ENCODE measurements at places on chromosomes 4 and X.

- DNase-seq: no peak
Measured at GRCh38 chr4:113979148-113979904, at the start of gene ARSJ. Gene ARSJ (minus strand): TSS chr4:113979647. CDS start chr4:113978834, 813 bp downstream.

GRCh38 chr4:8524595-8525382, 55.4 kb upstream of the GPR78 start:
- DNase-seq: no peak

DNA sequence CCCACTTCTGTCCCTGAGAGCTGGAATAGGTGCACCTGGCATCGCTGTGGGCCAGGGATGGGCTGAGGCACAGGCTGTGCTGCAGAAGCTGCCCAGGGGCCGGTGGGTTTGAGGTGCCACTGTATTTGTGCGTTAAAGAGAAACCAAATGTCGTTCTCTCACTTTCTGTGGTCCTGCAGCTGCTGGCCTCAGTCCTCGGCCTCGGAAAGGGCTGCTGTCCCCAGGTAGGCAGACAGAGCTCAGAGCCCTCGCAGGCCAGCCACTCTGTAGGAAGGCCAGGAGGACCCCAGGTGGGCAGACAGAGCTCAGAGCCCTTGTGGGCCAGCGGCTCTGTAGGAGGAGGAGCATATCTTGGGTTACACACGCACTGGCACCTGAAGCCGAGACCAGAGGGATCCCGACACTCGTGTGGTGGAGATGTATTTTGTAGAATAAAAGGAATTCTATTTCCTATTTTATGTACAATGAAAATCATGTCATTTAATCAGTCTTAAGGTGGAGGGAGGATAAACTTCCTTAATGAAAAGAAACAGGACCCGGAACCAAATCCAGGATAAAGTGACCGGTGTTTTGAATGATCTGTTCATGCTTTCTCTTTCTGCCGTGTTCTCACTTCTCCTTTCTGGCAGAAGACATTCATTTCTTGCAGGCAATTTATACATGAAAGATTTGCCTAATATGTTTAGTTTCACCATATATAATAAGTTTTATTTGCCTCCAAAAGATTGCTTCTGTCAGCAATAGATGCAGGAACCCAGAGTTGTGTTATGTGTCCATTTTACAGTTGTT, 54.4 kb upstream of the HGFAC start:
- no peak for DNase-seq

GRCh38 chr4:6011686-6012085, 6.5 kb downstream of the C4orf50 start:
- no peak for DNase-seq

DNA sequence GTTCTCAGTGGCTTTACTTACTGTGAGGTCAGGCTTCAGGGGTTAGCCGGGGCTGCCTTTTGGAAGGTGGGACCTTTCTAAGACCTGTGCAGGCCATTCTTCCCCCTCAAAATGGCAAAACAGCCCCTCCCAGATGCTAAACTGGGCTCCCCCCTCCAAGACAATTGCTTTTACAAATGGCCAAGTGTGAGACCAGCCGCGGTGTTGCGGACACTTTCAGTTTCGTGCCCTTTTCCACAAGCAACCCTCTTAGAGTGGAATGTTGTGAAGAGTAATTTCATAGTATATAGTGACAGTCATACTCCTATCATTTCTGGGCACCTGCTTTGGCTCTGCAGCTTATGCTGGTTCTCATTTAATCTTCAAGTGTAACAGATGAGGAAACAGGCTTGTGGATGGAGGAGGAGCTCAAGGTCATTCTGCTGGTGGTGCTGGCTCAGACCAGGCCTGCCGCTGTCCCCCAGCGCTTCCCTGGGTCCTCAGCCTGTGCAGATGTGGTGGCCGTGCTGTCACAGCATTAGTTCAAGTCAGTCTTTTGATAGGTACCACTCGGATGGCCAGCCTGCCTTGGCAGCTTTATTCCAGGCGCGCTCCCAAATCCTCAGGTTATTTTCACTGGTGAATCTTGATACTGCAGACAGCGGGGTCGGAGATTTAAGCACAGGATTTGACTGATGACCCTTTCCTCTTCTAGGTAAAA, 55.0 kb upstream of the TADA2B start:
- DNase-seq: no peak

DNA sequence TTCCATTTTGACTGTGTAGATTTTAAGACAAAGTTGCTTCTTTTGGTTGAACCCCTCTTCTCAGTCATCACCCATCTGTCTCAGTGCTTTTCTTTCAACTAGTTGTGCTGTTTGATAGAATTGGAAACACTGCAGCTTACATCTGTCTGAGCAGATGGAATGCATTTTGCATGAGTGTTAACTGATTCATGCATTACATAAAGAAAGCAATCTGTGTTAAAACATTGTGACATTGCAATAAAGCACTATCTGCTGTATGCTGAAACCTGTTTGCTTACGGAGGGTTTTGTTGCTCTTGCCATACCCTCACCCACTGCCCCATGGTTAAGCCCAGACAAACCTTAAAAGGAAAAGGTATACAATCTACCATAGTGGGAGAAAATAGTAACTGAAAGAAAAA, 47.4 kb downstream of the NRK start:
- no peak for DNase-seq

- DNase-seq: no peak
Measured at GRCh38 chr4:41141900-41142299, 72.4 kb downstream of the APBB2 start.

GRCh38 chr4:3791910-3792542, 25.8 kb downstream of the ADRA2C start:
- DNase-seq: no peak

DNA sequence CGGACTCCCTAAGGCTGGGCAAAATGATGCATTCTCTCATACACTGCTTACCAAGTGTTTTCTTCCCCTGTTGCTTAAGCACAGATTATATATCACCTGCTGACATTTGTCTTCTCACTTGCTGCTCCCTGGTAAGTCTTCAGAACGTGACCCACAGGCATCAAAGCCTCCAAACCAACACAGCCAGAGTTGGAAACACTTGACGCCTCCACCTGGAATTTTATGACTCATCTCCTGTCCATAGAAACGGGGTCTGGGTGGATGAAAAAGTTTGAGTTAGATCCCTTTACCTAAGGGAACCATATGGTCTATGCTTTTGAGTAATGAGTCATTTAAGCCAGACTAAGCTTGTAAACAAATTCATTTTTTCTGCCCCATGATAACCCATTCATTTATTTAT, 251.6 kb downstream of the USP46 start:
- no peak for DNase-seq

DNA sequence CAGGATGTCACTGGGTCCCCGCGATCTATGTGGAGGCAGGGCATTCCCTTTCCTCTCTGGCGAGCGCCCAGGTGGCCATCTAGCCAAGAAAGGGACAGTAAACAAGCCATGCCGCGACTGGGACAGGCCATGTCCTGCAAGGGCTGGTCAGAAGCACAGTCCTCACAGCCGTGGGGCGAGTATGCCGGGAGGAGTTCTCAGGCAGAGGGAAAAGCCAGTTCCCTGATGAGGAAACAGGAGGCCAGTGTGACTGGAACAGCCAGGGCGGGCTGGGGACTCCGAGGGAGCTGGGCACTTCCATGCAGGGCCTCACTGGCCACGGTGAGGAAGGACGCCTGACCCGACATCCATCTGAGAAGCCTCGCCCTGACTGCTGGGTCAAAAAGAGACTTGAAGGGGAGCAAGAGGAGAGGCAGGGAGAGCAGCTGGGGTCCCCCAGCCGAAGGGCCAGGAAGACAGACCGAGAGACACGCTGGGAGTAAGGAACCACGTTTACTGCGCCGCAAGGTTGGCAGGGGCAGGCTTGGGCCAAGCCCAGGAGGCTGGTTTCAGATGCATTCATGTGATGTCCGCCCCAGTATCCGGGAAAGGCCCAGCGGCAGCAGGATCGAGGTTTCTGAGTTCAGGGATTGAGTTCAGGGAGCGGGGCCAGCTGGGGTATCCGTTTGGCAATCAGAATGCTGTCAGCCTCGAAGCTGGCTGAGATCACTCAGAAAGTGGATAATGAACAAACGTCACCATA, 15.0 kb downstream of the CFAP99 start:
- DNase-seq: no peak

GRCh38 chr4:184420881-184421416, 53.4 kb downstream of the IRF2 start:
- no peak for DNase-seq

- no peak for DNase-seq
Measured at GRCh38 chr4:107219681-107220080, 183.6 kb upstream of the DKK2 start.

GRCh38 chr4:44237643-44238042, 211.0 kb downstream of the KCTD8 start:
- no peak for DNase-seq

DNA sequence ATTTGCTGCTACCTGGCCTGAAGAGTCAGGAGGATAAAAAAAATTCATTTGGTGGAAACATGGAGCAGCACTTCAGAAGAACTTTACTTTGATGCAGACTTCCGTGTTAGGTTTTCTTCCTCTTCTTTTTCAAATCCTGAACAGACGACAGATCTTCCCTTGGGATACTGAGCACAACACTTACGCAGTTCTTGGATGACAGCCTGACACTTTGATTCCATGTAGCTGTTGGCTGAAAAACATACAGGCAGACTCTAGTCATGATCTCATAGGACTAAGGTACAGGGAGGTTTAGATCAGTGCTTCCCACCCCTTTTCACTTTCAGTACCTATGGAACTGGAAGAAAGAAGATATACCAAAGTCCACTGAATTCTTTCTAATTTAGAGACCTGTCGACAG, 9.2 kb downstream of the CMC4 start:
- no peak for DNase-seq

DNA sequence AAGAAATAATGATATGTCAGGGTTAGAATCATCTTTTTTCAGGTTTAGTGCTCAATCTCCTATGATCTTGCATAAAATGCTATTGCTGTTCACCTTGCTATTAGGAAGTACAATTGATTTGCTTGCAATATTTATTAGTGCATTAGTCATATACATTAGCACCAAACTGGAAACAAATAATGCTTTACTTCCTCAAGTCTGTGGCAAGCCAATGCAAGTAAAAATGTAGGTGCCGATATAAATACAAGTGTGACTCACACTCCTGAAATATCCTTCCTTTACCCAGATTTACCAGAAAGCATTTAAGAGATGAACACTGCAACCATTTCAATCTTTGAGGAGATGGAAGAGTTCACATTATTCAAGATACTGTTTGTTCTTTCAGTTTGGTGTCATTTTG, 1487.7 kb upstream of the ADGRL3 start:
- no peak for DNase-seq

- DNase-seq: no peak
Measured at GRCh38 chr4:88998001-88998400, 59.0 kb downstream of the FAM13A start.

All from activated CD4-positive, alpha-beta T cell treated with anti-CD3 and anti-CD28 coated beads for 4 hours (primary cell).